NCI-H2081 (cell line): ENCODE measurements at places on chromosomes 2 and 18.

GRCh38 chr2:54522624-54523281 is 66.6 kb downstream of the SPTBN1 start:
- DNase-seq: peak; percentile 84

GRCh38 chr2:96233436-96233835 is 24.8 kb upstream of the STARD7 start:
- DNase-seq: no peak

- no peak for DNase-seq
Measured at GRCh38 chr2:105390454-105390853, 8.4 kb downstream of the FHL2 start.

GRCh38 chr2:162184359-162184758 is 32.3 kb upstream of the GCG start:
- DNase-seq: no peak

- DNase-seq: no peak
Measured at GRCh38 chr2:144268036-144268678, 251.8 kb downstream of the ZEB2 start.

GRCh38 chr18:21291106-21291505 is 49.1 kb downstream of the GREB1L start:
- no peak for DNase-seq

- no peak for DNase-seq
Measured at GRCh38 chr2:96140941-96141623, 2.8 kb upstream of the ASTL start.

- DNase-seq: peak; percentile 16
Measured at GRCh38 chr2:7083580-7084509, 166.6 kb downstream of the RNF144A start.

DNA sequence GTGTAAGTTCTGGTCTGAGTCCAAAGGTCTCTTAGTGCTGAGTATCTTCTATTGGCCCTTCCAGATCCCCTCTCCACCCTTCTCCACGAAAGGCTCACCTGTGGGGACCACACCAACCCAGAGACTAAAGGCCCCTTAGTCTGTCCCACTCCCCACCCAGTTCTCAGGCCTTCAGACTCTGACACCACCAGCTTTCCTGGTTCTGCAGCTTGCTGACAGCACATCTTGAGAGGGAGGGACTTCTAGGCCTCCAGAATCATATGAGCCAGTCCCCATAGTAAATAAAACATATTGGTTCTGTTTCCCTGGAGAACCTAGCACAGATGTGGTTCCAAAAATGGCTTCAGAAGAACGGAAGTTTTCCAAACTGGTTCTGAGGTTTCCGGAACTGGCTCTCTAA is 38.5 kb upstream of the KLF11 start:
- no peak for DNase-seq

DNA sequence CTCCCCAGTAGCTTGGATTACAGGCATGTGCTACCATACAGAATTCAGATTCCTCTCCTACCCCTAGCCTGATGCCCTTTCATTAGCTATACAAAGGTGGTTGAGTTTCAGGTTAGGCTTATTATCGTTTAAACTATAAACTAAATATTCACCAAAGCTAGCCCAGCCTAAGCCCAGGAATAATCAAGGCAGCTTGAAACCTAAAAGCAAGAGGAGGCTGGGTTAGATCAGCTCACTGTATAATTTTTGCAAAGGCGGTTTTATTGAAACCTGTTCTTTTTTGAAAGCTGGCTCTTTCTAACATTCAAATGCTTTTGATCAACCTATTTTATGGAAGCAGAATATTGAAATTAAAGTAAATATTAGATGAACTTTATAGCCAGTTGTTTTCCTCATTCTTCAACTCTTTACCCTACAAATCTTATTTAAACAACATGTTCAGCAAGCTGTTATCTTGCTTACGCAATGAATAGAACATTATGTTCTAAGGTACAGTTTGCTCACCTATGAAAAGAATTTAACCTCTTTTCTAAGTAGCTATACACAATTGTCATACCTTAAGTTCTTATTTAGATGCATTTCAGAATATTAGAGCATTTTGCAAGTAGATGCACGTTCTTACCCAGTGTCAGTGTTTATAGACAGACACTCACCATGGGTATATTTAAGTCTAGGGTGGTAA is 241.6 kb downstream of the NEDD4L start:
- no peak for DNase-seq

- DNase-seq: no peak
Measured at GRCh38 chr18:46650681-46651080, 6.3 kb downstream of the LOXHD1 start.

- DNase-seq: no peak
Measured at GRCh38 chr2:118425191-118425590, 336.9 kb downstream of the INSIG2 start.
